Activated CD8-positive, alpha-beta T cell treated with anti-CD3 and anti-CD28 coated beads for 36 hours (primary cell): ENCODE measurements at places on chromosomes 12 and 14.

DNA sequence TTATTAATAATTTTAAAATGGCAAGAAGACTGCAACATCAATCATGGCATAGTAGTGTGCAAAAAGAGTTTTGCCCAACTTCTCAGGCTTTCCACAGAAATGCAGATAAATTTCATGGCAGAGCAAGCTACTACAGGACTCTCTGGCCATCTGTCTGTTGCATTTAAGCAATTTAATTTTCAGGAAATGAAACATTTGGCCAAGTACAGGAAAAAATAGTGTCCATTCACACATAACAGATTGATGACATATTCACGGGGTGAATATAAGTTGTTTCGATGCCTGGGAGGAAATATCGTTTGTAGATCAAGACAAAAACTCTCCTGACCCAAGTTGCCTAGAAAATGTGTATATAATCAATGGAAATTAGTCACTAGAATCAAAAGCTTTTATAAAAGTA lies 324.0 kb downstream of the PRKD1 start:
- no peak for DNase-seq

DNA sequence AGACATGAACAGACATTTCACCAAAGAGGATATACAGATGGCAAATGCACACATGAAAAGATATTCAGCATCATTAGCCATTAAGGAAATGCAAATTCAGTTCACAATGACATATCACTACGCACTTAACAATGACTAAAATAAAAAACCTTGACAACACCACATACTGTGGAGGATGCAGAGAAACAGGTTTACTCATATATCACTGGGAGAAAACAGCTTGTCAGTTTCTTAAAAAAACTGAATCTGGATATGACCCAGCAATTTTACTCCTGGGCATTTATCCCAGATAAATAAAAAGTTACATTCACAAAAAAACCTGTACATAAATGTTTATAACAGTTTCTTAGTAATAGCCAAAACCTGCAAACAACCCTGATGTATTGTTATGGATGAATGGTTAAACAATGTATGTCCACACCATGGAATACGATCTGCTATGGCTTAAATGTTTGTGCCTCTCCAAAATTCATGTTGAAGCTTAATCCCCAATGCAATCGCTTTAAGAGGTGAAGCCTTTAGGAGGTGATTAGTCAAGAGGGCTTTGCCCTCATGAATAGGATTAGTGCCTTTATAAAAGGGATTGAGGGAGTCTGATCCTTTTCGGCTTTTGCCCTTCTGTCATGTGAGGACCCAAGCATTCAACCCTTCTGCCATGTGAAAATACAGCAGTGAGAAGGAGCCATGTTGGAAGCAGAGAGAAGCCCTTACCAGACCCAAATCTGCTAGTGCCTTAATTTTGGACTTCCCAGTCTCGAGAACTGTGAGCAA lies 36.0 kb upstream of the PPP4R3A start:
- no peak for DNase-seq

DNA sequence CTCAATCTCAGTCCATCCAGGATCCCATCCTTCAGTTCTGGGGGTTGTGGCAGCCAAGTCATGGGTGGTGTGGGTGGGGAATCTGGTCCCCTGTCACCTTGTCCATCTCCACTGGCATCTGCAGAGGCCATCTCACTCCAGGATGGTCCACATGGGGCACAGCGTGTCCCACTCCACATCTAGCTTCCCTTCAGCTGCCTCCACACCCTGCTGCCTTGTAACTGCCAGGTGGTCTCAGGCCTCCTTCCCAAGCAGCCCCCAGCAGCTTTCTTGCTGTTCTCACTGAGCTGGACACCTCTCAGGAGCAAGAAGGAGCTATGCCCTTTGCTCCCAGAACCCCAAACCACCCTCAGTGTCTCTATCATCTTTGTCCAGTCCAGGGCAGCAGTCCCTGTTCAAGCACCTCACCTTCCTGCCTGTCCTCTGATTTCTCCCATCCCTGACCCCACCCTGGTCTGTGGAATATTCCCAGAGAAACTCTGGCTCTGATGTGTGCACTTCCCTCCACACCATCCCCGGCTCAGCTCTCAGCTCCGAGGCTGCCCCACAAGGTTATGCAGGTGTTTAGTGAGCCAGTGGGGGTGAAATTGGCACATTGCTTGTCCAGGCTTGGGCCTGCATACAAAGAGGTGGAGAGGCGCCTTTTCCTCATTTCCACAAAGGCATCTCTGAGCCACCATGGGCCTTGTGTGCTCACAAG lies 13.7 kb upstream of the DYNC1H1 start:
- DNase-seq = no peak

- no peak for DNase-seq
Observed at GRCh38 chr14:103209506-103209905, 86.2 kb downstream of the TNFAIP2 start.

GRCh38 chr12:116727261-116727660 lies 10.6 kb downstream of the SPRING1 start:
- no peak for DNase-seq

GRCh38 chr12:4431866-4432265 lies 13.7 kb downstream of the FGF6 start:
- no peak for DNase-seq

DNA sequence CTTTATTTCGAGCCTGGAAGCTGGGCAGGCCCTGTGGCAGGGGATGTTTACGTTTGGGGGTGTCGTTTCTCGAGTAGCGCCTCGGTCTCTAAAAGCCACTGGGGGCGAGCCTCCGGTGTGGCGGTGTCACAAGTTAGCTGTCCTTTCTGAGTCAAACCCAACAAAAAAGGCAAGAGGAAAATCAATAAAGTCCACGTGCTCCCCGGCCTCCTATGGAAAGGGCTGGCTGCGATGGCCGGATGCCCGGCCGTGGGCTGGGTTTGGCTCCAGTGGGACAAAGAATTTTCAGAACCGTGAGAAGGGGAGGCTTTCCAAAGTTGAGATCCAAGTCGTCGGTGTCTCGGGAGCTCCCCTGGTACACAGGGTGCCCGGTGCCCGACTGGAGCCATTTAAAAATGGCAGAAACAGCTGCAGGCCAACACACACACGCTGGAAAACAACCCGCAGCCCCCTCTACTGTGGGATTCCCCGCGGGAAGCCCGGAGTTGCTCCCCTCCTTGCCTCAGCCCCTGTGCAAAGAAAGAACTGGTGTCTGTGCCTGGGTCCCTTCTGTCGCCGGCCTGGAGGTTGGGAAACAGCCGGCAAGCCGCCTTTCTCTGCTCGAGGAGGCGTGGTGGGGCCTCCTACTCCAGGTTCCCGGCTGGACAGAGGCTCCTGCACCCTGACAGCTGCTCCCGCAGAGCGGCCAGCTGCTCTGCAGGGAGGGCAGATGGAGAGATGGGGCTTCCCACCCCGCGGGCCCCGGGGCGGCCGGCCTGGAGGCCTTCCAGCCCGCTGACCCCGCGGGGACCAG lies 1.9 kb downstream of the BCL7A start:
- DNase-seq = peak; percentile 69

- DNase-seq = no peak
Observed at GRCh38 chr12:130428116-130428515, 90.4 kb downstream of the PIWIL1 start.

DNA sequence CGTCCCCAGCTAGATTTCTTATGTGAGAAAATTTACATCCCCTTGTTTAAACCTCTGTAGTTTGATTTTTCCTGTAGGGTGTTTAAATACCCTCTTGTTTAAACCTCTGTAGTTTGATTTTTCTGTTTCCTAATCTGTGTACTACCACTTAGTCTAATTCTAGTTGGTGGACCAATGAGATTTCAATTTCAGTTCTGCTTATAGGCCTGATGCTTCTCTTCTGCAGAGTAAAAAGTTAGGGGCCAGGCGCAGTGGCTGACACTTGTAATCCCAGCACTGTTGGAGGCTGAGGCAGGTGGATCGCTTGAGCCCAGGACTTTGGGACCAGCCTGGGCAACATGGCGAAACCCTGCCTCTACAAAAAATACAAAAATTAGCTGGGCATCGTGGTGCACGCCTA lies 11.5 kb downstream of the UBC start:
- DNase-seq = no peak

GRCh38 chr14:71815110-71815509 lies 117.1 kb upstream of the RGS6 start:
- DNase-seq = no peak

DNA sequence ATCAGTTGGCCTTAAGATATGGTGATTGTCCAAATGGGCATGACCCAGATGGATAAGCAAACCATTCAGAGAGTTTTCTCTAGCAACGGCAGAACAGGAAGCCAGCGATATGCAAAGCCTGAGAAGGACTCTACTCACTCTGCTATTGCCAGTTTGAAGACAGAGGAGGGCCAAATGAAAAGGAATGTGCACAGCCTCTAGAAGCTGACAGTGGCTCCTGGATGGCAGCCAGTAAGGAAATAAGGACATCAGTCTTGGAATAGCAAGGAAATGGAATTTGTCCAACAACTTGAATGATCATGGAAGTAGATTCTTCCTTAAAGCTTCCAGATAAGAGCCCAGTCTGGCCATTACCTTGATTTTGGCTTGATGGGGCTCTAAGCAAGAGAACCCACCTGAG lies 60.0 kb downstream of the TMTC2 start:
- DNase-seq = no peak

DNA sequence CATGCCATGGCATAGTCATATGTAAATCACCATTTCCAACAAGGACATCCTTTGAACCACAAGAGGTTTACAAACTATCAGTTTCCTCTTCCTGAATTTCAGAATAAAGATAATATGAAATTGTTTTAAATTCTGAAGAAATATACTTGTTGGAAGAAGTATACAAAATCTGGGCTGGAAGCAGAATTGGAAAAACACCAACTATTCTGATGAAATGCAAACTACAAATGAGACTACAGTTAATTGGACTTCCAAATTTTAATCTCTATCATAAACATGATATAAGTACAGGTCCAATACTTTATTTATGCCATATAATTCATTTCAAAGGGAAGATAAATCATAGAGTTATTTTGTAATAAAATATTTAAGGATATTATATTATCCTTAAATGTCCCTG lies 80.1 kb downstream of the NOVA1 start:
- no peak for DNase-seq

GRCh38 chr12:64951944-64952343 lies 127.5 kb downstream of the TBC1D30 start:
- DNase-seq = no peak

GRCh38 chr14:67746927-67747326 lies 45.2 kb downstream of the RDH12 start:
- DNase-seq = peak; percentile 35
